ENCODE measurements at places on chromosomes 7 and 10.

DNA sequence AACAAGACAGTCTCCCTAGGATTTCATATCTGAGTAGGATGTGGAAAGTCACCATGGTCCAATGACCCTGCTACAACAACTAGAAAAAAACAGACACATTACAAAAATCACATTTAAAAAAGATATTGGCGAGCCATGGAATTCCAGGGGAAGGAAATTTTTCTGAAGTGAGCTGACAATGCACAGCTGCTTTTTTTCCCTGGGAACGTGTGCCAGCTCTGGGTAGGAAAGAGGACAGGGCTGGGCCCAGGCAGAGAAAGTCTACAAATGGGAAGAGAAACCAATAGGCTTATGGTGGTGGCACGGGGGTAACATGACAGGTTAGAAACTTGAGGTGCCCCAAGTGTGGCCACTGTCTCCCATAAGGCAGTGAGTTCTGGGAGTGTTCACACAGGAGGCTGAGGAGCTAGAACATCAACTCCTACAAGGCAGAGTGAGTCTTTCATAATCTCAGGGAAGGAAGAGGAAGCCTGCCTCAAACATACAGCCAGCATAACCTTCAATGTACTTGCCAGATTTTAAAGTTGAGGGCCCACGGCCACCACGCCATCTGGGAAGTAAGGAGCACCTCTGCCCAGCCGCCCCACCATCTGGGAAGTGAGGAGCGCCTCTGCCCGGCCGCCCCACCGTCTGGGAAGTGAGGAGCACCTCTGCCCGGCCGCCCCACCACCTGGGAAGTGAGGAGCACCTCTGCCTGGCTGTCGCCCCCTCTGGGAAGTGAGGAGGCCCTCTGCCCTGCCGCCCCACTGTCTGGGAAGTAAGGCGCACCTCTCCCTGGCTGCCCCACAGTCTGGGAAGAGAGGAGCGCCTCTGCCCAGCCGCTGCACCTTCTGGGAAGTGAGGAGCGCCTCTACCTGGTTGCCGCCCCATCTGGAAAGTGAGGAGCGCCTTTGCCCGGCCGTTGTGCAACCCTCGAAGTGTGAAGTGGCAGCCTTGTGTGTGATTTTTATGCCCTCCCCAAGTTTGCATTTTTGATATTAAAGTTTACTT, 5.9 kb downstream of the FBXL13 start:
- no peak overlapping the region for H3K4me3 ChIP-seq
- H3K27ac ChIP-seq = no peak overlapping the region
- no peaks in the 10 kb centered on the region for H3K4me1 ChIP-seq
- no peaks in the 10 kb centered on the region for H3K27me3 ChIP-seq
- no peaks in the 10 kb centered on the region for H3K36me3 ChIP-seq

- H3K4me3 ChIP-seq = no peak overlapping the region
- H3K27me3 ChIP-seq = no peaks in the 10 kb centered on the region
- no peak for DNase-seq
- no peaks in the 10 kb centered on the region for H3K4me1 ChIP-seq
These were observed 103.8 kb downstream of the C10orf105 start for GRCh38 chr10:71615538-71616329.

DNA sequence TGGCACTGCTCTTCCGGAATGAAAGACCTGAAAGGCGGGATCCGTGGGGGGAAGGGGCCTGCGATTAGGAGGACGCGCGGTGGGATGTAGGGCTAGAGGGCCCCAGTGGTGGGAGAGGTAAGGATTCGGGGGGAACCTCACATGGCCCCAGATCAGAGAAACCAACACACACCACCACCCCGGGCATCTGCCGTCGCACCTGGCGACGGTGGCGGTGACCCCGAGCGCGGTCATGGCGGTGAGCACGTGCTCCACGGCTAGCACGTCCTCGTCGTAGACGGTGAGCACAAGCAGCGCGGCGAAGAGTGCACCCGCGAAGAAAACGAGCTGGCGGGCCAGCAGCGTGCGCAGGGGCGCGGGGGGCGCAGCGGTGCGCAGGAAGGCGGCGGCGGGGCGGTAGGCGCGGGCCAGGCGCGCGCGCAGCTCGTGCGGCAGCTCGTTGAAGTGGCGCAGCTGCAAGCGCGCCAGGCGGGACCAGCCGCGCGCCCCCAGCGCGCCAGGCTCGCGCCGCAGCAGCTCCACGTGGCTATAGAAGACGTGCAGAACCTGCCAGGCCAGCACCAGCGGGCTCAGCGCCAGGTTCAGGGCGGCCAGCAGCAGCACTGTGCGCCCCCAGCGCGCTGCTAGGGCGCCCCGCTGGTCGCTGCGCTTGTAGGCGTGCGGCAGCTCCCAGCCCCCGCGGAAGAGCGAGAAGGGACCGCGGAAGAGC, 5.7 kb downstream of the ATG9B start:
- no peak overlapping the region for H3K4me3 ChIP-seq
- H3K27ac ChIP-seq = no peak overlapping the region
- peak; percentile 62 for DNase-seq
- H3K4me1 ChIP-seq = peaks cover 54% of the 10 kb centered on the region

- no peak overlapping the region for H3K27ac ChIP-seq
- H3K4me1 ChIP-seq = peaks cover 7% of the 10 kb centered on the region
- no peaks in the 10 kb centered on the region for H3K36me3 ChIP-seq
- no peak for DNase-seq
- no peaks in the 10 kb centered on the region for H3K27me3 ChIP-seq
These were observed 123.2 kb downstream of the NRP1 start for GRCh38 chr10:33211106-33211878.

DNA sequence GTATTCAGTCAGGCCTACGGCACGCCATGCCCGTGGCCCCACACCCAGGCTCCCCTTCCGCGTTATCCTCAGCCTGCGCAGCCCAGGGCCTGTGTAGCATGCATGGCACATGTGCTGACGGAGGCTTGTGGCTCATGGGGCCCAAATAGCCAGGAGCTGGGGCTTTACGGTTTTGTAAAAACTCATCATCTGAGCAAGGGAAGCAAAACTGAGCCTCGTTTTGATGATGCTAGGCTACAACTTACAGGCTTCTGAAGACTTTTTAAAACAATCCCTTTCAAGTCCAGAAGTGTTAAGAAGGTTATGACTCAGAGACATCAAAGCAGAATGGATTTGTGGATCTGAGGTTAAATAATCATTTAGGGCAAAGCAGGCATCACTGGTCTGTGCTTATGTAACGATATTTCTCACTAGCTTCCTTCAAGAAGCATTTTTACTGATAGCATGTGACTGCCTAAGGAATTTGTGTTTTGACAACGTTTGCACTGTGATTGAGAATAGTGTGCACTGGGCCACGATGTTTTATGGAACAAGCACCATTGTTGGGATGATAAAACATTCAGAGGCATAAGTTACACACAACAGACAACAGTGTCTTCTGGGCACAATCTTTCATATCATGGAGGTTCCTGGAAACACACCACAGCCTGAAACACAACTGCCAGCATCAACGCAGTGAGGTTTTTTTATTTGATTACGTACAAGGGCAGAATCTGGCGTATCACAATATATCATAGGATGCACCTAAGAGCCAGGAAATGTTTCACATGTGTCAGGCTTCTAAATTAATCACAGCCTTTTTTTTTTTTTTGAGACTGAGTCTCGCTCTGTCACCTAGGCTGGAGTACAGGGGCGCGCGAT, 274.3 kb downstream of the CCDC3 start:
- H3K4me1 ChIP-seq = peaks cover 4% of the 10 kb centered on the region
- H3K27ac ChIP-seq = no peak overlapping the region
- no peak overlapping the region for H3K4me3 ChIP-seq
- DNase-seq = no peak
- no peaks in the 10 kb centered on the region for H3K36me3 ChIP-seq

- no peaks in the 10 kb centered on the region for H3K36me3 ChIP-seq
- no peak for DNase-seq
- no peak overlapping the region for H3K27ac ChIP-seq
- no peaks in the 10 kb centered on the region for H3K27me3 ChIP-seq
These were observed 50.4 kb downstream of the TCF7L2 start for GRCh38 chr10:113000442-113000841.

DNA sequence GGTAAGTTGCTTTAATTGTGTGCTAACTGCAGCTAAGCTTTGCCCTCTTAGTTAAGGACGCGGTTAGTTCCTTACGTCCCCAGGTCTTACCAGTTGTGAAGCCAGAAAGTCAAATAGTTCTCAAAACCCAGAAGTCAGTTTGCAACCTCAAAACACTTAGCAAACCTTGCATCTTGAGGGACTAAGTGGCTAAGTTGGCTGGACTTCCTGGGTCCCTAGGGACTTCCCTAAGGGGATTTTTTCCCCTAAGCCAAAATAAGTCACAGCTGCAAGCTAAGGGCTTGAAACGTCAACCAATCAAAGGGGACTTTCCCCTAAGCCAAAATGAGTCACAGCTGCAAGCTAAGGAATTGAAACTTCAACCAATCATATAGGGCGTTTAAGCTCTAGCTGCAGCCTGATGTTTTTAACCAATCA, 36.2 kb upstream of the HECW1 start:
- H3K36me3 ChIP-seq = no peaks in the 10 kb centered on the region
- no peaks in the 10 kb centered on the region for H3K27me3 ChIP-seq
- DNase-seq = no peak
- H3K4me1 ChIP-seq = no peaks in the 10 kb centered on the region

DNA sequence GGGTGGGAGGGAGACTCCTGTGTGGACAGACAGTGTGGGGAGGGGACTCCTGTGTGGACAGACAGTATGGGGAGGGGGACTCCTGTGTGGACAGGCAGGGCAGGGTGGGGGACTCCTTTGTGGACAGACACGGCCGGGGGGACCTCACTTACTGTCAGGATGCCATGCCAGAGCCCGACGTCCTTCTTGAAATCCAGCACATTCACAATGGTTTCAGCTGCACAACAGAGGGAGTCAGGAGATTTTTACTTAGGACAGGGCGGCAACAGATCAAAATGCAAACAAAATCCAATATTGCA, 252.3 kb downstream of the ZMYND11 start:
- peaks cover 3% of the 10 kb centered on the region for H3K36me3 ChIP-seq
- H3K27me3 ChIP-seq = no peaks in the 10 kb centered on the region
- no peak overlapping the region for H3K27ac ChIP-seq
- no peaks in the 10 kb centered on the region for H3K4me1 ChIP-seq

DNA sequence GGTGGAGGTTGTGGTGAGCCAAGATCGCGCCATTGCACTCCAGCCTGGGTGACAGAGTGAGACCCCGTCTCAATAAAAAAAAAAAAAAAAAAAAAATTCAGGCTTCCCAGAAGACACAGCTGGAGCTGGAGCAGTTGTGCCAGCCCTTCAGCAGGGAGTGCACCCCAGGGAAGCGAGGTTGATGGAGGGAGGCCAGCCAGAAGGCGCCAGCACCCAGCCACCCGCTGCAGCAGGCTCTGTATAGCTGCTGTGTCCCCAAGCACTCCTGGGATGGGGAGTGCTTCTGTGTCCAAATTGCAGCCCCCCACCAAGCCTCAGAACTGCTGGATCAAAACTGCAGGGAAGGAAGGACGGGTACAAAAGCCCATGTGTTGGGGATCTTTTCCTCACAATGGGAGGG, 47.8 kb downstream of the COBL start:
- no peak overlapping the region for H3K4me3 ChIP-seq
- DNase-seq = no peak
- no peaks in the 10 kb centered on the region for H3K36me3 ChIP-seq
- H3K4me1 ChIP-seq = no peaks in the 10 kb centered on the region
- H3K27me3 ChIP-seq = no peaks in the 10 kb centered on the region
- H3K27ac ChIP-seq = no peak overlapping the region

DNA sequence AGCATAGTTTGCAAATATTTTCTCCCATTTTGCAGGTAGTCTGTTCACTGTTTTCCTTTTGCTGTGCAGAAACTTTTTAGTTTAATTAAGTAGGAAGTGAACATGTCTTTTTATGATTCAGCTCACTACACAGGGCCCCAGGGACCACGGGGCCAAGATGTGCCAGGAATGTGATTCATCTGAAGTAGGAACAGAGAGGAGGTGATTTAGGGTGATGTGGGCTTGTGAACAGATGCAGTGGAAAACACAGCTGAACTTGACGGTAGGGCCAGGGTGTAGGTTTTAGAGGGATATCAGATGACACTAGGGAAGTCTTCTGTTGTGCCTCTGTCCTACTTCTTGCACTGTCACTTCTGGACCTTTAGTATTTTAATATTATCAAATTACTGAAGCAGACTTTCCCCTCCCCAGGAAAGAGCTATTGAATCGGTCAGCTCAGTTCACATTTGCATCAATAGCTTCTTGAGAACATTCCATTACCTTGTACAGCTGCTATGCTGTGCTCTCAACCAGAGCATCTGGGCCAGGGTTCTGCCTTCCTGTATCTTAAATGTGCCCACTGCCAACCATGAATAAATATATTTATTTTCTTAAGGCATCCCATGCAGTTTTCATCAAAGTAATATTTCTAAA, 96.9 kb downstream of the OSBPL3 start:
- H3K27me3 ChIP-seq = no peaks in the 10 kb centered on the region
- no peak for DNase-seq
- peaks cover 2% of the 10 kb centered on the region for H3K4me1 ChIP-seq
- H3K27ac ChIP-seq = no peak overlapping the region
- peaks cover 12% of the 10 kb centered on the region for H3K36me3 ChIP-seq

- H3K27me3 ChIP-seq = no peaks in the 10 kb centered on the region
- H3K36me3 ChIP-seq = no peaks in the 10 kb centered on the region
These were observed 23.2 kb downstream of the UNCX start for GRCh38 chr7:1255817-1256340.

GRCh38 chr10:124349996-124350280, 68.8 kb downstream of the OAT start:
- no peak overlapping the region for H3K4me3 ChIP-seq
- no peaks in the 10 kb centered on the region for H3K36me3 ChIP-seq
- peaks cover 3% of the 10 kb centered on the region for H3K4me1 ChIP-seq
- no peak overlapping the region for H3K27ac ChIP-seq
- DNase-seq = no peak

DNA sequence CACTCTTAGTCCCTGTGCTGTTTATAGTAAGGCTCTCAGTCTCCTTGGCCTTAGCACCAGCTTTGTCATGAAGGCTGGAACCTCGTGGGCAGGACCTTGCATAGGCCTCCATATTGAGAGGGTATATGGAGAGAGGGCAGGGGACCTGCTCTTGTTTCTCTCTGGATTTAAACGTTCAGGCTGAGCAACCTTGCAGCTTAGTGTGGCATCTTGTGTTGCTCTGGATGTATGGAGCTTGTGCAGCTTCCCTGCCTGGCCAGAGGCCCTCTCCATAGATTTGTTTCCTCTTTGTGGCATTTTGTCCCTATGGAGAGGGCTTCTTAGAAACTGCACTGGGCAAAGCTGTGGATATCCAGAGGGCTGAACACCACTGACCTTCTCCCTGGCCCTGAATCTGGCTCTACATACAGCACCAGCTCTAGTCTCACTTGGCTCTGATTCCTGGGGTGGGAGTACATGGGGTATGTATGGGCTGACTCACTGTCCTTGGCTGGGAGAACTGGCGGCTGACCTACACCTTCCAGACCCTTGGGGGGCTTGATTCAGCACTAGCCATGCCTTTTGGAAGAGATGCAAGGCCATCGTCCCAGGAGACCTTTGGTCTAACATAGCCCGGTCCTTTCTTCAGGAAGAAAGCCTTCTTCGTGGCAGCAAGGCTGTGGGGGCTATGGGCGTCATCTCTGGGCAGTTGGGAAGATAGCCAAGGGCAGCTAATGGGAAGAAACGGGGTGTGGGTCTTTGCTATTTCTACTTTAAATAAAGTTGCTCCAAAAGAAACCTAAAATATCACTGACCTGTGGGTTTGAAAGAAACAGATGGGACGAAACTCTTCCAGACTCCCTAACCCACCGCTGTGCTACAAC, 30.5 kb downstream of the ITPRIP start:
- no peaks in the 10 kb centered on the region for H3K27me3 ChIP-seq
- H3K4me1 ChIP-seq = peaks cover 22% of the 10 kb centered on the region
- H3K4me3 ChIP-seq = no peak overlapping the region
- peaks cover 14% of the 10 kb centered on the region for H3K36me3 ChIP-seq
- H3K27ac ChIP-seq = peak overlapping the region; percentile 9
